ENCODE measurements at places on chromosomes 7 and 10.

DNA sequence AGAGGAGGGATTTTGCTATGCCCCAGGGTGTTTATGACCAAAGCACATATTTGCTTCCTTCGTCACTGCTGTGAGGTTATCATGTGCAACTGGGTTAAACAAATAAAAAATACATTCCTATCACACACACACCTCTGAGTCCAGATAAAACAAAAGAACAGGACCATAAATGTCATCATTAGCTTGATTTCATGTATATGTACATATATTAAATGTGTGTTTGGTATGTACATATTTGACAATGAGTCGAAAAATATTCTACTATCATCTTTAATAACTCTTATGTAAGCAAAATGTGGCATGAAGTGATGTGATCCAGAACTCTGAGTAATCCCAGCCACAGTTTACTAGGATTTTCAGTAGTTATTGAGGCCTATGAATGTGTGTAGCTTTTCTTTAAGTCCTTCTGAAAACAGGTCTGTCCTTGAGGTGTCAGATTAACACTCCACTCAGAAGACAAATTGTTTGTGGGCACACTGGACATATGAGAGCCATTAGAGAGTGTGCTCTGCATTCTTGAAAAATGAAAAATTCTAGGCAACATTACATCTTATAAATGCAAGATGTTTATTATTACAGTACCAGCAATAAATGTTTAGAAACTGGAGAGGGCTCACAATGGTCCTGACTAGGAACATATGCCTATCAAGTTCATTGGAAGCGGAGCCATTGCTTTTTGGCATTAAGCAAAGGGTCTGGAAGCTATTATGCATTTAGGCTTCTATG, 335.1 kb upstream of the SEMA3A start:
- DNase-seq = no peak

DNA sequence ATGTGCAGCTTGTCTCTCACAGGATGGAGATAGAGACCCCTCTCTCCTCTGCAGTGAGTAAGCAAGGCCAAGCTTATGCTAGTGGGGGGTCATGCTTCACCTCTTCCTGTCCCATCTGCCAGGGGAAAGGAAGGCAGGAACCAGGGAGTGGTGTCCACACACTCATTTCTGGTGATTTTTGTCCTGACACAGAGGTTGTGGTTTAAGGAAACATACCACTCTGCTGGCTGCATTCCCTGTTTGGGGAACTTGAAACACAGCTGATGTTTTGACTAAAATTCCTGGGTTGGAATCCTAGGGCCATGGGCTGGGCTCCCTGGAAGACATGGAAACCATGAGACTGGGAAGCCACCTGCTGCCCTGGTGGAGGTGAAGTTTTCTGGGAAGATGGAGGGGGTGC, 21.4 kb downstream of the C10orf120 start:
- no peak for DNase-seq

- no peak for DNase-seq
Measured at GRCh38 chr10:56698506-56698905, 337.4 kb upstream of the ZWINT start.

- DNase-seq = no peak
Measured at GRCh38 chr10:51171946-51172345, 97.7 kb downstream of the PRKG1 start.

- DNase-seq = no peak
Measured at GRCh38 chr7:47191876-47192291, 390.0 kb downstream of the TNS3 start.

- no peak for DNase-seq
Measured at GRCh38 chr10:75754096-75754831, 322.8 kb downstream of the LRMDA start.

DNA sequence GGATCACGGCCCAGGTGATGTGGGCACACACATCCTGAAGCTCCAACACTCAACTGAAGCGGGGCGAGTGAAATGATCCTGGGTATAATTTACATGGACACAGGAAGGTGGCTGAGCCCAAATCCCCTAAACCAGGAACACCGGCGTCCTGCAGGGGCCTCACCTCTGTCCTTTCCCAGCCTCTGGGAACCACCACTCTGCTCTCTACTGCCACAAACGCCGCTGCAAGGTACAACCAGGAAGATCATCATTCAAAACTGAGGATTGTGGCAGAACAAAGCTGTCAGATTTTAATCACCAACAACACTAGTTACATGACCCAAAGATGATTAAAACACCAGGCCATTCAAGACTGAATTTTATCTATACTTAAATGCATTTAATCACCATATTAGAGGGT, 104.0 kb downstream of the DIP2C start:
- DNase-seq = no peak

GRCh38 chr7:64102656-64103400, 57.6 kb downstream of the ZNF727 start:
- no peak for DNase-seq

DNA sequence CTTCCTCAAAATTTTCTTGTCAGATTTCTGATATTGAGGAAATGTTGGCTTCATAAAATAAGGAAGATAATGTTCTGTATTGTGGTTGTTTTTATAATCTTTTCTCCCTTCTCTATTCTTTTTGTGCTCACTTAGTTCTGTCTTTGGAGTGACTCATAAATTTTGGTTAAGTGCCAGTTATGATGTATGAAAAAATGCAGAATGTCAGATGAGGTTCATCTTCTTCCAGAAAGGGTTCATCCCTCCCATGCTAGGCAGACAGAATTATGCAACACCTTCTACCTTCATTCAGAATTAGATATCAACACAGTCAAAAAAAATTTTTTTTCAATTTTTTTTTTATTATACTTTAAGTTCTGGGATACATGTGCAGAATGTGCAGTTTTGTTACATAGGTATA, 36.6 kb upstream of the CYP2C19 start:
- no peak for DNase-seq

GRCh38 chr7:116501425-116502167, 2.1 kb downstream of the CAV2 start:
- DNase-seq = no peak

- DNase-seq = no peak
Measured at GRCh38 chr7:18724318-18724717, 228.8 kb downstream of the HDAC9 start.

GRCh38 chr7:116988363-116988989, 35.2 kb downstream of the ST7 start:
- no peak for DNase-seq

GRCh38 chr10:70455213-70455630, 13.7 kb upstream of the NODAL start:
- no peak for DNase-seq

- no peak for DNase-seq
Measured at GRCh38 chr7:105046414-105046813, 32.4 kb downstream of the KMT2E start.

GRCh38 chr10:62433901-62434300, 59.7 kb downstream of the ZNF365 start:
- no peak for DNase-seq

DNA sequence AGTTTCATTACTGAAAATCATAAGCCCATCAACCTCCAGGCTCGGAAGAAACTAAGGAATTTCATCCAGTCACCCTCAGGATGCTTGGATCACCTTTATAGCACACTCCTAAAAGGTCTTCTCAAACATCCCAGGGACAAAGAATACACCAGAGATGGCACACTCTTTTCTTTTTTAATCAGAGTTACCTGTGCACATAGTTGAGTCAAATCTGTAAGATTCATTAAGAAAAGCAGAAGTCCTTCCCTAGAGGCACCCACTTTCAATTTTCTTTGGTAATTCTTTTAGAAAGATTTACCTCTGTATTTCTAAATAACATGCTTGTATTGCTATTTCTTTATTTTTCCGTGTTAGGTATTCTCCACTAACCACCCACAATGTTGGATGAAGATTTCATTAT, 50.6 kb upstream of the IL6 start:
- peak; percentile 37 for DNase-seq

DNA sequence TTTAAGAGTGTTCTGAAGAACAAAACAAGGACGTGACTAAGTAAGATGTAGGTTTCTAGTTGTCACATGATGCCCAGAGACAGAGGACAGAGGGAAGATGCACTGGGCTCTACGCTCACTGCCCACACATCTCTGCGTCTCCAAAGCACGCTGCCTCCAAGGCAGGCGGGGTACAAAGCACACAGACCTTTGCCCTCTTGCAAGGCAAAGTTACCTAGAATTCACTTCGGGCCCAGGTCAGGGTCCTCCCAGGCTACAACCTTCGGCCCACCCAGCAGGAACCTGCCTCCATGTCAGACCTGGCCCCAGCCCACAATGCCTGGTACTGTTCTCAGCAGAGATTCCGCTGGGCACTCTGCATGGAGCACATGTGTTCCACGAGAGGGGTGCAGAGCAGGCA, 26.5 kb downstream of the GRB10 start:
- DNase-seq = no peak

DNA sequence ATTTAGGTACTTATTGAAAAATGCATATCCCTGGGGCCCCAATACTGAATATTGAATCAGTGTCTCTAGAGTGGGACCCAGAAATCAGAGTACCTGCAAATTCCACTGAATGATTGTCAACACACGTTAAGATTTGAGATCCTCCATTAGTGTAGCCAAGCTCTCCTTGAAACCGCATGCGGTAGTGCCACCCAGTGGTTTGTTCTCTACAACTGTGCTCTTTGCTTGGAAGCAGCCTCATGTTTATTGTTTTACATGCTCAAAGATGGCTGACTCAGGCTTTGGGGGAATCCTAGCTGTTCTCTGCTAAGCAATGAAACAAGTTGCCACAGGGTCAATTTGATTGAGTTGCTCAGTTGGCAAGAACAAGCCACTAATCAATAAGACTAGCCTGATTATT, 340.2 kb upstream of the CELF2 start:
- DNase-seq = no peak

- no peak for DNase-seq
Measured at GRCh38 chr10:25047591-25048301, 31.3 kb downstream of the THNSL1 start.

DNA sequence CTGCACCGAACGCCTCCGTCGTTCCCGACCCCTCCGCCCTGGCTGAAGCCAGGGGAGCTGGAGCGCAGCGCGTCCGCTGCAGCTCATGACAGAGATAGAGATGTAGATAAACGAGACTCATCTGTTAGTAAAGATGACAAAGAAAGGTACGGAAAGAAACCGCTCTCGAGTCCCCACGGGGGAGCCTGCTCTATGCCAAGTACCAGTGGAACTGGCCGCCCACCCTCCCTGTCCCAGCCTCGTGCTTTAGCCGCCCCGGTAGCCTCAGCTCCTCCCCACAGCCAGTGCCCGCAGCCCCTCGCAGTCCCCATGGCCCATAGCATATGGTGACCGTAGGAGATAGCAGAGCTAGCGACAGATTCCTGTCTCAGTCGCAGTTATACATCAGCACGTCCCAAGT, 344.7 kb upstream of the GALNT17 start:
- no peak for DNase-seq

DNA sequence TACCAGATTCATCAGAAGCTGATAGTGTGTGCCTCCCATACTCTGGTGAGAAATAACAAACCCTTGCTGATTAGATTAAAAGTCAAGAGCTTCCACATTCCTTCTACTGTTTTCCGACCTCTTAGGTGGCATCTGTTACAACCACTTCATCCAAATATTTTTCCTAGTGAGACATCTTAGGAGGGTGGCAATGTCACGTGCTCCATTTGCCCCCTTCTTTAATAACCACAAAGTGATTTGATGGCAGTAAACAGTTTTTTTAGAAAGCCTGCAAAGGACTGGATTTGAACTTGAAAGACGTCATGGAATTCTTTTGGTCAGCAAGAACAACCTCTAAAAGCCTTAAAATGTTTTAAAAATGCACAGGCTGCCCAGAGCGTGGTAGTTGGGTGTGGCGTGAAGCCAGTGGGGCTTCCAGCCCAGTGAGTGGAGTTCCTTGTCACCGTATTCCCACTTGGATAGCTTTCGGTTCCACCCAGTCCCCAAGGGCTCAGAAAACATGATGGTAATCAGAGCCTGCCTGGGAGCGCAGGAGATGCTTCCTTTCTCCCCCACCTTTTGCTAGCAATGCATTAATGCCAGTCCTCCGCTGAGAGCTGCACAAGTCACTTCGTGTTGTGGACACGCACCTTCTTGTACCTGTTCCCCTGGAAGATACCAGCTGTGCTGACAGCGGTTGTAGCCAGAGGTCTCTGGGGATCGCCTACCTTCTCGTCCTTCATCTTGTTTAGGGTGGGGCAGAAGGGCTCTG, 256.4 kb downstream of the KIAA1217 start:
- no peak for DNase-seq

- DNase-seq = no peak
Measured at GRCh38 chr10:58027426-58027825, 240.3 kb downstream of the IPMK start.

GRCh38 chr7:37705976-37706375, 22.4 kb downstream of the GPR141 start:
- no peak for DNase-seq

DNA sequence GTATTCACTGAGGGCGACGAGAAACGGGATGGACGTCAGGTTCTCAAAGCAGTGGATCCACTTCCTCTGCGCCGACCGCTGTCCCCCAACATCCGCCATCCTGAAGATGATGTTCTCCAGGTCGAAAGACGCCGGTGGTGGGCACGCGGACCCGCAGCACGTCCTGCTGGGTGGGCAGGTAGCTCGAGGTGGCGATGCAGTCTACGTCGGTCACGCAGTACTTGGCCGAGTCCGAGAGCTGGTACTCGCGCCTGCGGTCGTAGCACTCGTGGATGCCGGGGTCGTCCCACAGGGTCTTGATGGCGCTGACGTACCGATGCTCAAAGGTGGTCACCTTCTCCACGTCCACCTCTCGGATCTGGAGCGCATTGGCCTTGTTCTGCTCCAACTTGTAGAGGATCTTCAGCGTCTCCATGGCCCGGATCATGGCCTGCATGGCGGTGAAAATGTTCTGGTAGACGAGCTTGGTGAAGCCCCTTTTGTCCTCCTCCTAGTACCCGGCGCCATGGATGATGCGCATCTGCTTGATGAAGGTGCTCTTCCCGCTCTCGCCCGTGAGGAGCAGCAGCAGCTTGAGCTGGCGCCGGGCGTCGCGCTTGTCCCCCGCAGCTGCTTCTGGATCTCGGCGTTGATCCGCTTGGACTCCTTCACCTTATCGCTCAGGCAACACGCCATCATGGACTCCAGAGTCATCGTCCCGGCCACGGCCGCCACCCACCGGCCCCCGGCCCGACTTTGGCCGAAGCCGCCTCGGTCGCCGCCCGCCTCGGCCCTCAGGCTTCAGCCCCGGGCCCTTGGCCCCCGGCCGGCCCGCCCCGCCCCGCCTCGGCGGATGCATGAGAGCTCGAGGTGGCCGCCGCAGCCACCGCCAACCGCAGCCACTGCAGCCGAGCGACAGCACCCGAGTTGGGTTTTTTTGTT, 122.9 kb upstream of the KCTD7 start:
- no peak for DNase-seq

- DNase-seq = no peak
Measured at GRCh38 chr7:26592011-26592410, 272.4 kb downstream of the SKAP2 start.

- DNase-seq = no peak
Measured at GRCh38 chr7:100602889-100603725, 944 bp downstream of the PCOLCE start.

GRCh38 chr10:50605269-50605950, 18.3 kb downstream of the SGMS1 start:
- no peak for DNase-seq

Data from GM13977 (cell line).